ENCODE measurements at places on chromosomes 3 and 15.
A peak's percentile ranks its signal among the peaks of the same experiment; 100 is the strongest.

DNA sequence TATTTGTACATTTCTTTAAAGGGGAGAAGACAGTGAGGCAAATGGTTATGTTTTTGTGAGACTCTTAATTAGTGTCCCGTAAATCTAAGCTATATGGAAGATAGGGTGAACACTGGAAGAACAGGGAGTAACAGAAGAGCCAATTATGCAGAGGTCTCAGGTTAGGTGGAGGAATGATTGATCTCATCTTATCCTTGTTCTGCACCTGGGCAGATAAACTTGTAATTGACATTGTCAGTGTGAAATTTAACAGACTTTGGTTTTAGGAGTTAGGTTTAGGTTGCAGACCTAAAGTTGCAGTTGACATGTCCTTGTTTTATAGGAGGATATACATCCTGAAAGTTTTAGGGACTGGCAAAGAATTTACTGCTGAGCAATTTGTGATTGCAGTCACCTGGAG is 3.1 kb upstream of the TWF2 start:
- DNase-seq, result no peak

DNA sequence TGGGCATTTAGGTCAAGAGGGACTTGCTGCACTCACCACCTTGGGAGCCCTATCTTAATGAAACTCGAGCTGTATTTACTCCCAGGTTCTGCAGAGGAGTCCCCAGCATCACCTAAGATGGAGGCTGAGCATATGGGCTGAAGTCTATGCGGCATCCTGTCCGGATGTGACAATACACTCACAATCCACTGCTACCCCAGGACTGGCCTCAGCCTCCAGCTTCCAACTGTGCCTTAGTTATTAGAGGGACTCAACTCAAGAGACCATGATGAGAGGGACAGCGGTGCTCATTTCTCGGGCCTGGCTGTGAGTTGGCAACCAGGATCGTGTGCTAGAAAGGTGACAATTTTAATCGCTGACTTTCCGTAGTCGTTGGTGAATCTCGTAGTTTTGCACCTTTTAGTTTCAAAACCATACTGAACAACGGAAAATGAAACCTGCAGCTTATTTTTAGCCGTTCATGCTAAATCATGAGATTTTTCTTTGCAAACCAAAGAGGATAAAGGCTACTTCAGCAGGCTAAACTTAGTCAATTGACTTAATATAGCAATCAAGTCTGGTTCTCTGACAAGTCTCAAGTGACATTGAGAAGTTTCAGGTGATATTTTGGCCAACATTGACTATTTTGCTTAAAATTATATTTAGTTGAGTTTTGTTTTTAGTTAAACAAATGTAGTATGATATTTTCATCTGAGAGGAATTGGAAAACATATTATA is 11.1 kb downstream of the ZBTB38 start:
- DNase-seq, result no peak

DNA sequence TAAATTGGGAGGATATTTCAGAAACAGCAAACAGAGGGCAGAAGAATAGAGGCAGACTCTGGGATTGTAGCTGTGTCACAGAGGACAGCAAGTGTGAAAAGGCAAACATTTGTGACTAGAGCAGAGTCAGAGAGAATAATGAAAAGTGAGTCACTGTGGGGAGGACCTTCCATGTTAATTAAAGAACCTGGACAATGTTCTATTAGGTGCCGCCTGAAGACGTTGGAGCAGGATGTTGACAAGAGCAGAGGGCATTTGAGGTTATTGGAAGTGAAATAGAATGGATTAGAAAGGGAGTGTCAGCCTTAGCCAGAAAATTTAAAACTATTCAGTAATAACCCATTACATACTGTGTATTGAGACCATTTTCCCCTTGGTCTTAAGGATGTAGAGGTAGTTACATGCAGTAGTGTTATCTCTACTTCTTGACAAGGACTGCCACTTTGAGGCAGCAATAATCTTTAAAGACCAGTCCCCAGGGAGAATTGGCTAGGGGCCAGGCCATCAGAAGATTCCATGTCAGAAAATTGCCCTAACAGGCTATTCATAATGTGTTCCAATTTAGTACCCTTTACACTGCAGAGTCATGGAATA is 5.8 kb downstream of the ACKR2 start:
- DNase-seq, result no peak

GRCh38 chr15:74962671-74963070 is 6.1 kb upstream of the RPP25 start:
- DNase-seq, result no peak

DNA sequence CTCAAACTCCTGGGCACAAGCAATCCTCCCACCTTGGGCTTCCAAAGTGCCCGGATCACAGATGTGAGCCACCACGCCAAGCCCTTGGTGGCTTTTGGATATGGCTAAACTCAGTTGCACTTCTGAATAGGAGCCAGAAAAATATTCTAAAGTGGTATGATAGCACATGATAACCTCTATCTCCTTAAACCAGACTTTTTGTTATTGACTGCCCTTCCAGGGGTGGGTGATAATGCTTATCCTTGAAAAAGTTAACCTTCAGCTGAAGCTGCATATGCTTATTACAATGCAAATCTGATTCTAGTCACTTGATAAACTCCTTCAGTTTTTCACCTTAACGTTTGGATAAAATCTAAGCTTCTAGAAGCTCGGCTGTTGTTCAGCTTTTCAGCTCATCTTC is 6.3 kb downstream of the CCNB2 start:
- DNase-seq, result no peak

- no peak for DNase-seq
These were observed 212.2 kb upstream of the GPR149 start for GRCh38 chr3:154642145-154642544.

DNA sequence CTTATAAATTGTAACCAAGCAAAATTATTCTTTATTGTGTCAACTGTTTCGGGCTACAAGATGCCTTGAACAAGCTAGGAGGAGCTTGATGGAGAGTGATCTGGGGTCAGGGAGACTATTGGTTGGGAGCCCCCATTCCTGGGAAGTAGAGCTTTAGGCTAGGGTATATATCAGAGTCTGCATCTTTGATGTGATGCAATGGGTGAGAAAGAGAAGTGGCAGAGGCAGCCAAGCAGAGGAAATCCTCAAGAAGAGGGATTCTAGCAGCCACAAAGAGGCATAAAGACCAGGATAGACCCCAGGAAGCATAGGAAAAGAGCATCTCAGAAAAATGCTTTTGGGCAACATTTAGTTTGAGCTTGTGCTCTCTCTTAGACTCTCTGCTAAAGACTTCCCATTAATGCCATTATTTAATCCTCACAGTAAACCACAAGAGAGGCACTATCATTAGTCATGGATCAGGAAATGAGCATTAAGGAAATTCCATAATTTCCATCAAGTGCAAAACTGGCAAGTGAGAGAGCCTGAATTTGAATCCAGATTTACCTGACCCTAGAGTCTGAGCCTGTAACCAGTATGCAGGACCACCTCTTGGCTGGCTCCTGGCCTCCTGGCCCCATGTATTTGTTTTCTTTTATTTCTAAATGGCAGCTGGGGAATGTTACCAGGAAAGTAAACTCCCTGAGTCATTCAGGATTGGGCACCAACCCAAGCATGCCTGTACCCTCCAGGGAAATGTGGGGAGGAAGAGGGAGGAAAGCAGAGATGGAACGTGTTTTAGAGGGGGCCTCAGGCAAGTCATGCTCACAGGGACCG is 118.7 kb downstream of the RPL22L1 start:
- peak; percentile 98 for DNase-seq

- no peak for DNase-seq
These were observed 216.3 kb downstream of the CLSTN2 start for GRCh38 chr3:140151321-140151720.

DNA sequence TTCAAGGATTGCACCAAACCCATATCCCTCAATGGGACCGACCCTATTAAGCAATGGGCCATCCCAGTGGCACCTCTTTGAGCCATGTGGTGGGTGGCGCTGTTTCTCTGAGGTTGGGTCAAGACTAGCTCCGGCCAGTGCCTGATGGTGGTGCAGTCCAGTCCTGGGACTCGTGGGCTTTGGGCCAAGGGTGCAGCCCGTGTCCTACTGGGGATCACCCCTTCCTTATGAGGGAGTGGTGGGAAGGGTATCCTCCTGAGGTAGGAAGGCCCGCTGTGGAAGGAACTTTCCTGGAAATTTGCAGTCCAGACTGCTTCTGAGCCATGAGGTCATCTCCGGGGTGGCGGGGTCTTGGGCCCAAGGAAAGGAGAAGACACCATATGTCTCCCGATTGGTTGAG is 231.6 kb downstream of the SNRPN start:
- no peak for DNase-seq

DNA sequence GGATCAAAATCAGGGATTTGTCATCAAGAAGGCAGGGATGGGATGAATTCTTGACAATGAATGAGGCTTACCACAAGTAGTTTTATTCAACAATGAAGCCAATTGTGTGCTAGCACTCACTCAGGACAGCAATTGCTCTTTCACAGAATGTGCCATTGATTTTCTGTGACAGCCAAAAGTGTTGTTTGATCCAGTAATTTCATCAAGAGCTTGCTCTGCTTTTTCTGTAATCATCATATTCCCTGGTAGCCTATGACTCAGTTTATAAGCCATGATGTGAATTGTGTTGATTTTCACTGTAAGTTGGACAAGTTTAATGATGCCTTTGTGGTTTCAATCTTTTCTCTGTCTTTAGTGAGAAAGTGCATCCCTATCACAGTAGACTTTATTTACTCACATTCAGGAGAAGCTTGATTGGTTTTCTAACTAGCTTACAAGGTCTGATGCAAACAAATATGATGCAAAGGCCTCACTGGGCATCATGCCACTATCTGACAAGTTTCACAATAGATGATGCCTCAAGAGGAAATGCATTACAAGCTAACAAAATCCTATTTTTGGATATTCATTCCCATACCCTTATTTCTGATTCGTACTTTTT is 13.6 kb upstream of the CSRNP1 start:
- peak; percentile 90 for DNase-seq

GRCh38 chr3:98333989-98334606 is 19.6 kb upstream of the OR5K4 start:
- no peak for DNase-seq

- no peak for DNase-seq
These were observed 5.2 kb downstream of the NKTR start for GRCh38 chr3:42605546-42606173.

DNA sequence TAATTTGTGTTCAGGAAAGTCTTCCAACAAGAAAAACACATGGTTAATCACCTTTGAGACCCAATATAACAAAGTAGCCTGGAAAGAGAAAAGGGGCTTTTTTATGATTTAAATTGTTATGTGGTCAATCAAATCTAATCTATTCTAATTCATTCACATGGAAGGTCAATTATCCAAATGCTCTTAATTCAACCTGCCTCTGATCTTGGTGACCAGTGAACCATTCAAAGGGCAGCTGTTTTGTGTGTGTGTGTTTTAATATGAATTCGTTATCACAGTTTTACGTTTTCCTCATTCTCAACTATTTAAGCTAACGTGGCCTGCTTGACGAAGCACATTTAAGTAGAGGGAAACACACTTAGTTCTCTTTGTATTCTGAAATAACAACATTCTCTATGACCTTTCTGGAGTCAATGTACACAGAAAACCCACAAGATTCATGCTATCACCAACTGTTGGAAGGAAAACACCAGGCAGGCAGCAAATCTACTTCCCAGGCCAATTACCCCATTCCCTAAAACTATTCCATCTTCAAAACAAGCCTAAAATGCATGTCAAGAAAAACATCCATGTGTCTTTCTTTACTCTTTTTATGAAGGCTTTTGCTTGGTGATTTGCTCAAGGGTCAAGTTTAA is 195.4 kb downstream of the SUCLG2 start:
- DNase-seq, result no peak

- peak; percentile 53 for DNase-seq
These were observed 52.8 kb downstream of the RGMA start for GRCh38 chr15:93035953-93036810.

GRCh38 chr3:19742935-19743334 is 191.1 kb downstream of the EFHB start:
- no peak for DNase-seq

DNA sequence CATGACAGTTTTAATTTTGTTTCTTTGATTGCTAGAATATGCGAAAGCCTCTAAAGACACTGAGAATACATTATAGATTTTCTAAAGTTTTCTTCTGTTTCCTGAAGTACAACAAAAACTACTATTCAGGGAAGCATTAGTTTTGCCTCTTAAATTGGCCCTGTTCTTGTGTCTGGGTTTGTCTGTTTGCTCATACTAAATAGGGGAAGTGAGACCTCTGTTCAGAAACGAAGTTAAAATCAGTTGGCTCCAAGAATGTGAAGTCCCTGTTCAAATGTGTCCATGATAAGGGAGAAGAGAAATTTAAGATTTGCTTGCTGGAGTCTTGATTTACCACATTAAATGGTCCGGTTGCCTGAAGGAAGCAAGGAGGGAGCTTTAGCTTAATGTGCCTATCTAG is 327.3 kb upstream of the GBE1 start:
- DNase-seq, result no peak

DNA sequence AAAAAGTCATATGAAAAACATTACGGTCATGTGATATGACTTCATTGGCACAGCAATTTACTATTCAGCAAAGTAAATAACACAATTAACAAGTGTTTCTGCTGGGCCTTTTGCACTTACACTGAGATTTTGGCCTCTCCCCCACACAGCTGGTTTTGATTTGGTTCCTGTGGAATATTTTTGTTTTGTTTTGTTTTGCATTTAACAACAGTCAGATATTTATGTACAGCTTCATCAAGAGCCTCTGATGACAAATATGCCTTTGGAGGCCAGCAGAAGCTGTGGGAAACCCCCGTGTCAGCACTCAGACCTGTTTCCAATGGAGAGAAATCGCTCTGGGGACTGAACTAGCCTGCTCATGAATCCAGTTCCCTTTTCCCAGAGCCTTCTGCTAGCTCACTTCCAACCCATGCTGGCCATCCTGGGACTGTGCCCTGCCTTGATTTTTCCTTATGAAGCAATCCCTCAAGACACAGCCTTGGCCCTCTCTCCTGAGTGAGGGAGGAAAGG is 161.9 kb downstream of the ATG7 start:
- peak; percentile 89 for DNase-seq

DNA sequence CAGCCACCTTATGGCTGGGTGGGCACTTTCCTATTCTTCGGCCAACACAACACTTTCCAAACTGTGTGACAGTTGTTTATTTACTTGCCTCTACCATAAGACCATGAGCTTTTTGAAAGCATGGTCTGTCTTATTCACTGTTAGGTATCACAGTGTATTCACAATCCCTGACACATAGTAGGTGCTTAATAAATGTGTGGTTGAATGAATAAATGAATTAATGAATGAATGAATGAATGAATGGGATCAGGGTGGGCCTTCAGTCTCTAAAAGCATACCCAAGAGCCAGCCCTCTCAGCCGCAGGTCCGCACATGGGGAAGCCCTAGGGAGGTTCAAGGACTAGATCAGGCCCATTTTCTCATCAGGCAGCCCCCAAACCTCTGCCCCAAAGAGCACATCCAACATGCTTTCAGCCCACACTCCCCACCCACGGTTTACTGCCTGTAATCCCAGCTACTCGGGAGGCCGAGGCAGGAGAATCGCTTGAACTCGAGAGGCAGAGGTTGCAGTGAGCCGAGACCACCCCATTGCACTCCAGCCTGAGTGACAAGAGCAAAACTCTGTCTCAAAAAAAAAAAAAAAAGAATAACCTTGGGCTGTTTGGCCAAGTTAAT is 95.9 kb downstream of the LIPC start:
- no peak for DNase-seq

- no peak for DNase-seq
These were observed 3.5 kb upstream of the PAK6 start for GRCh38 chr15:40235201-40235885.

- DNase-seq, result no peak
These were observed 20.0 kb downstream of the MTMR14 start for GRCh38 chr3:9669277-9669676.

GRCh38 chr15:74129586-74130154 is 716 bp upstream of the ISLR2 start:
- DNase-seq, result no peak
